ENCODE measurements at places on chromosomes 4 and X.

GRCh38 chr4:8238515-8239053, 31.0 kb upstream of the HTRA3 start:
- DNase-seq, result no peak

DNA sequence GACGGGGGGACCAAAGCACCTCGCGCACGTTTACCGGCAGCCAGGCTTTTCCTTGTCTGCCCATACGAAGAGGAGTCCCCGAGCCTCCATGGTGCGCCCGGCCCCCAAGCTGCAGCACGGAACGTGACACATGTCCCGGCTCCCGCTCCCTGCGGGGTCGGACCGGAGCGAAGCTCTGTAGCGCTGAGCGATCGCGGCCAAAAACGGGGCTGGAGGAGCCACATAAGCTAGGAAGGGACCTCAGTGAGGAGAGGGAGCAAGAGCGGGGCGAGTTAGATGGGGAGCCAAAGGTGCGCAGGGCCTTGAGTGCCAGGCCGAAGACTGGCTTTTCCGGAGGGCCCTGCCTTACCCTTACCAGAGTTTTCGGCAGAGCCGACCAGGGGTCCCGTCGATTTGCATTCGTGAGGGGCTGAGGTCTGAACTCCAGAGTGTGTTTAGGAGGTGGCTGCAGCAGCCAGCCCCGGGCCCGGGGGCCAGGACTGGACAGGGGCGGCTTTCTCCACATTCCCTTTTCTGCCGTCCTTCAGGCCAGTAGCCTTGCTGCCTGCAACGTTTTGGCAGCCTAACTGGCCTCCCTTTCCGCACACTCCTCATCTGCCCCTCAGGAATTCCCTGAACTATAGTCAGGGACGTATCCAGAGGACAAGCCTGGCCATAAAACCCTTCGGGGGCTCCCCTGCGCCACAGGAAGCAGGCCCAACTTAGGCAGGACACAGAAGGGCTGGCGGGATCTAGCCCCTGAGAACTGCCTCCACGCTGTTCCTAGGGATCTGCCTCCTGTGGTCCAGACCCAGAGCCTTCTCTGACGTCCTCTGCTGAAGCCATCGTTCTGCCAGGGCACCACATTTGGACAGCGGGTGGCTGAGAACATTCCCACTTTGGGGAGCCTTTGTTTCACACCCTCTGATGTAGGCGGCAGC, 689 bp downstream of the SSR4 start:
- peak; percentile 9 for DNase-seq

GRCh38 chr4:10732914-10733415, 48.4 kb upstream of the CLNK start:
- no peak for DNase-seq

DNA sequence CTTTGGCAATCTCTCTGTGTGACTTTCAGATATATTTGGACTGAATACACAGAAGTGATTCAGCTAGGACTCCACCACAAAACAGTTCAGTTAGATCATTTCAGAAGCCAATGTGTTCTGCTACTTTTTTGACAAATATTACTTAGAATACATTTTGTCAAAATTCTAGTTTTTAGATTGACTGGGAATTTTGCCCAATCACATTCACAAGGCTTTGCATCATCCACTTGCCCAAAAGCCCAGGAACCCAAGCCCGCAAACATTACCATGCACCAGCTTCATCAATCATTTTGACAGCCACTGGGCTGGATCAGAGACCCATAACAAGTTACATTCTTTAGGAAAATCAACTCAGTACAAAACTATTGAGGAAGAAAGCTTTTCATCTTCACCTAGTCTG, 256.6 kb upstream of the NDST3 start:
- no peak for DNase-seq

DNA sequence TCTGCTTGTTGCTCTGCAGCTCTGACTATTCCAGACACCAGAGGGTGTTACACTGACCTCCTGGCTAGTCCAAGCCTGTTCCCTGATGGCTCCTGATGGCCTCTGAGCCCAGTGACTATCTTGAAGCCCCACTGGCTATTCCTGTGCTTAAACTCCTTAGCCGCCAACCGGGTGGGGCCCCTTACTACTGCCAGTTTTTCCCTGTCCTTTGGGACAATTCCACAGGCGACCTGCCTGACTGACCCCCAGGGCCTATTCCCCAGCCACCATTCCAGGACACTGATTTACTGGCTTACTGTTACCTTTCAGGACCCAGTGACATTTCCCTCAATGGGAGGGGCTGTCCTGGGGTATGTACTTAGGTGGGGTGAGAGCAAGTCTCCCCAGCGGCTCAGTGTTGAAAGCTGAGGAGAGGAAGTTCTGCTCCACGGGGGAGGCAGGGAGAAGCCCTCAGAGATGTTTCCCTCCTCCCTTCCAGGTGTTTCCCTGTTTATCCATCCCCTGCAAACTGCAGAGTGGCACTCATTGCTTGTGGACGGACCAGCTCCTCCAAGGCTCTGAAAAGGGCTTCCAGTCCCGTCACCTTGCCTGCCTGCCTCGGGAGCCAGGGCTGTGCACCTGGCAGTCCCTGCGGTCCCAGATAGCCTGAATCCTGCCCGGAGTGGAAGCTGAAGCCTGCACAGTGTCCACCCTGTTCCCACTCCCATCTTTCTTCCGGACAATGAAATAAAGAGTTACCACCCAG, 4.0 kb downstream of the TIMP1 start:
- DNase-seq, result no peak

DNA sequence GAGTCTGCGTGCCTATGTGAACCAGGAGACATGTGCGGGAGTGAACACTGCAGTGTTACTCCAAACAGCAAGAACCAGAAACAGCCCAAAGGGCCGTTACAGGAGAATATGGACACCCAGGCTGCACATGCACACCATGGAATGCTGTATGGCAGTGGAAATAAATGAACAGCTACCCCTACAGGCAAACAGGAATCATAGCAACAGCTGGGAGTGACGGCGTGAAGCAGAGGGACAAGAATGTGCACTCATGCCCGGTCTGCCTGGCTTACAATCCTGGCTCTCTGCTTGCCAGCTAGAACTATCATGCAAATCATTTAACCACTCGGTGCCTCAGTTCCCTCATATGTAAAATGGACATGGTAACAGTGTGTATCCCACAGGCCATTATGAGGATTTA, 16.6 kb downstream of the GPKOW start:
- no peak for DNase-seq

- peak; percentile 88 for DNase-seq
These were observed 32.1 kb downstream of the HTT start for GRCh38 chr4:3106339-3107186.

DNA sequence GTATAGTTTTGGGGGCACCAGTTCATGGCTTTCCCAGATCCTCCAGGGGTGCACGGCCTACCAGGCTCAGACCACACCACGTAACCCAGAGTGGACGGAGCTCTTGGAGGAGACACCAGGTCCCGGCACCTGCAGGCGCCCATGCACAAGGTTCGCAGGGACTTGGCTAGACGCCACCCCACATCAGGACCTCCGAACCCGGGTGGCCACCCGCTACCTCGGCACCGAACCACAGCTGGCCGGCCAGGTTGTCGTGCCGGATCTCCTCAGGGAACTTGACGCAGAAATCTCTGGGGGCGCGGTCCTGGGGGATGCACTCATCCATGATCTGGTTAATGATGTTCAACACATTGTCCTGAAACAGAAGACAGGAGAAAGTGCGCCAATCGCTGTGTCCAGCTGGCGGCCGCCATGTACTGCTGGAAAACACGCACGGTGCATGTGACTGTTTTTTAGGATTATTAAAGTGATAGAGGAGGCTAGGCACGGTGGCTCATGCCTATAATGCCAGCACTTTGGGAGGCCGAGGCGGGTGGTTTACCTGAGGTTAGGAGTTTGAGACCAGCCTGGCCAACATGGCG, 77.1 kb downstream of the ZFYVE28 start:
- no peak for DNase-seq

GRCh38 chr4:77433418-77433733, 172.2 kb upstream of the CXCL13 start:
- no peak for DNase-seq

DNA sequence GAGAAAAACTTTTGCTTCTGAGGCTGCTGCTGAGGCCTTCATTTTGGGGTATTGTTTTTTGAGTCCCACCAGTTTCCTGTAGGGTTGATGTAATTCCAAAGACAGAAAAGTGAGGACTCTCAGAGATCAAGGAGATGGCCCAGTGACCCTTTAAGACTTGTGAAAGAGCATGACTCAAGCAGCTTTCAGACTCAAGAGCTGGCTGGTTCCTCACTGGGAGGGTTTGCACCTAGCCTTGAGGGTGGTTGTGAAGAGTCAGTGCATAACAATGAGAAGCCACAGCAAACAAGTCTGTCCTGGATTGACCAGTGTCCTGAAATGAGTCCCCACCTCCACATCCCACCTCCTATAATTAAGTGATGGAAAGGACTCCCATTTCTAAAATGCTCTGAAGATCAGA, 89.2 kb downstream of the NHS start:
- DNase-seq, result no peak

DNA sequence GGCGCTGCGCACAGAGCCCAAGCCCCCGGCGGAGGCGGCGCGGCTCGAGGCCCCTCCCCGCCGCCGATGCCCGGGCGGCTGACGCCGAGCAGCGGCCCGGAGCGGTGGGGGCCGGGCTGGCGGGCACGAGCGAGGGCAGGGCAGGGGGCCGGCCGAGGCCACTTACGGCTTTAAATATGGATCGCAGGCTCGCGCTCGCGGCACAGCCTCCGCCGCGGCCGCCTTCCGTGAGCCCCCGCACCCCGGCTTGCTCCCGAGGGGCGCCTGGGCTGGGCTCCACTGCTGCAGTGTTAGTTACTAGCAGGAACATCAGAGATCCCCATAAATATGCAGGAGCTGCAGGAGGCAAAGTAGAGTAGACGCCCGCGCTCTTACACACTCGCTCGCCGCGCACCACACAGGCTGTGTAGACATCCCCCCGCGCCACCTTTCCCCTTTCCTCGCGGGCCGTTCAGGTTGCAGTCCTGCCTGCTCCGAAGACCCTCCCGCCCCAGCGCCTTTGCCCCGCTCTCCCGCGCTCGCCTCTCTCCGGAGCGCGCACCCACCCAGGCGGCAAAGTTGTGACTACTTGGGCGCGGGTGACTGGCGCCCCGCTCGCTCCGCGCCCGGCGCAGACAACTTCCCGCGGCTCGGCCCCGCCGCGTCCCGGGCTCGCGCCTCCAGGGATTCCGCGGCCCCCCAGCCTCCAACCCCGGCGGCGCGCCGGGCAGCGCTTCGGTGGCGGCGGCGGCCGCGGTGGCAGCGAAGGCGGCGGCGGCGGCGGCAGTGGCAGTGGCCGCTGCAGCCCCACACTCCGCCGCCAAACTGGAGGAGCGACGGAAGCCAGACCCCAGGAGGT, 152.0 kb upstream of the SLC4A4 start:
- DNase-seq, result no peak

DNA sequence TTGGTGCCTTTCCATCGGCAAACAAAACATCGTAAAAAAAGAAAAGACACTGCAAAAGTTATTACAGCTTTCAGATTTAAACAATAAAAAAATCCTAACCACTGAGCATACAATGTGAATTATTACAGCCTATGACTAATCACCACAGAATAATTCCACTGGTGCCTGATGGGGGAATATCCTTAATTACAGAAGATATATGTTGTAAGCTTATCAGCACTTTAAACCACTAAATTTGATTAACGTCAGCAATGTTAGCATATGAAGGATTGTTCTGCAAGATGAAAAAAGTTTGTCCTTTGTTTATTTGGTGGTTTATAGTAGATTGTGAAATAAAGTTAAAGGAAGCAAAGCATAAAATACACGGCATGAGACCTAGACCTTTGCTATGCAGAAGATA, 210.2 kb upstream of the ADAMTS3 start:
- no peak for DNase-seq

DNA sequence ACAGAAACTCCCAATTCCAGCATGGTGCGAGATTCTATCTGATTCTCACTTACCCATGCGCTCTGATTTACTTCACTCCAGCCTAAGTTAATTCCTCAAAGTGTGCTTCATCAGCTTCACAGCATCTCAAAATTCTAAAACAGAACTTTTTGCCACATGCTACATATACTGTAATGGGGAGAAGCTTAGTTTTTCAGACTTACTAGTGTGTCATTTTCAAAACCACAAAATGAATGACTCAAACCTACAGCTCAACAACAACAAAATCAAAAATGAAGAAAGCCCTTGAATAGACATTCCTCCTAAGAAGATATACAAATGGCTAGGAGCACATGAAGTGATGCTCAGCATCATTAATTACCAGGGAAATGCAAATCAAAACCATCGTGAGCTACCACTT, 14.9 kb downstream of the IRF2 start:
- no peak for DNase-seq

DNA sequence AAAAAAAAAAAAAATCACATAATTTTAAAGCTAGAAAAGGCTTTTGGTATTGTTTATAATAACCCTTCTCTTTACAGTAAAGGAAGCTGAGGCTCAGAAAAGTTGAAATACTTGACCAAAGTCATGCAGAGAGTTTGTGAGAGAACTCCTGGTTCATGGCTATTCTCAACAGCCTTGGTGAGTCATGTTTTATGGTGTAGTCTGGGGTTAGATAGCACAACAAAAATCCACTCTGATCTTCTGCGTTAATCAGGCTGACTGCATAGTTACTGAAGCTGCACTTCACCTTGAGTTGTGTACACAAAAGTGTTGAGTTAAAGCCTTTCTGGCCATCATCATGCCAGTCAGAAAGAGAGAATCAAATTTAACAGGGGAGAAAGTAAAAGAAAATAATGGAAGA, 19.3 kb upstream of the SFRP2 start:
- DNase-seq, result no peak

DNA sequence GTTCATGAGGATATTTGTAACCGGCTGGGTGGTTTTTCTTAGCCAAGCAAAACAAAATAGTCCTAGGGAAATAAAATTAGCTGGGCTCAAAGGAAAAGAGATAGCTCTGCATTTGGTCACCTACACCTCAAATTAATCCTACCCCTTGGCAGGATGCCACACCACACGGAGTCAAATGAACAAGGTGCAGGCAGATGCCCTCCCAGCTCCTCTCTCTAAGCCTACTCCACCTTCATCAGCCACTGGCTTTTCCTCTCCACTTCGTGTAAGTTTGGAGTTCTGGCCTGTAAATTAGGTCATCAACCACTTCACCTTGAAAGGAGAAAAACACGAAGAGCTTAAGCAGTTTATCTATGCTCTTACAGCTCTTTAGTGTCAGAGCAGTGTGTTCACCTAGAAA, 1.4 kb downstream of the DDIT4L start:
- DNase-seq, result no peak

- DNase-seq, result no peak
These were observed 241.1 kb downstream of the MAPK10 start for GRCh38 chr4:86118711-86119110.

GRCh38 chr4:155434904-155435303, 58.1 kb upstream of the MAP9 start:
- DNase-seq, result no peak

Measured in activated CD4-positive, alpha-beta T cell treated with anti-CD3 and anti-CD28 coated beads, Interleukin-2, amount 50 U/mL, for 4 hours (primary cell).